ENCODE measurements at places on chromosomes 11 and 22. TPM values are rescaled to one million over a fixed set of nuclear protein-coding genes. Genes with fewer than 3 reads are reported as not detected.

The FAM181B gene
- total RNA-seq: 7.8 TPM

The ANGPTL5 gene
- 0.31 TPM for total RNA-seq

The APLNR gene
- total RNA-seq: 6.9 TPM

The CHRNA10 gene
- total RNA-seq: 2.8 TPM

The CSKMT gene
- total RNA-seq: 8.8 TPM

The SNAP29 gene
- 10.3 TPM for total RNA-seq

The SLC22A6 gene
- total RNA-seq: 1.3 TPM

The ZP1 gene
- not detected for total RNA-seq

The MFRP gene
- total RNA-seq: not detected

The SULT4A1 gene
- 55.7 TPM for total RNA-seq

Data from parietal lobe (tissue), 2 donors.